CD14-positive monocyte (primary cell): ENCODE measurements at places on chromosomes 5 and 9. TPM values are rescaled to one million over a fixed set of nuclear protein-coding genes. Genes with fewer than 3 reads are reported as not detected.
A peak's percentile ranks its signal among the peaks of the same experiment; 100 is the strongest.

DNA sequence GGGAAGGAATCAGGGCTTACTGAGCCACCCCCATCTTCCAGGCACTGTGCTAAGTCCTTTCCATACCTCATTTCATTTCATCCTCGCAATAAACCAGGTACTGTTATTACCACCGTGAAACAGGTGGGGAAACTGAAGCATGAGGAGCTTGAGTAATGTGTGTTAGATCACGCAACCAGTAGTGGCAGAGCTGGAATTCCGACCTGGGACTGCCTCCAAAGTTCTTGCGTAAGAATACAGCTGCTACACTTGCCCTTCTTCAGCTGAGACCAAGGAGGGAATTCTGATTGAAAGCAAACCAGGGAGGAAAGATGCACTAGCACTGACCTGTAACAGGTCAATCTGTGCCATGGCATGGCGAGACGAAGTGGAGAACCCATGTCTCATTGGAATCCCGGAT is 113.4 kb upstream of the MSX2 start:
- no peak for DNase-seq

GRCh38 chr5:97142521-97143254 is at the start of gene LIX1:
LIX1 (minus strand) TSS chr5:97142611; CDS start chr5:97142576, 35 bp downstream.
- DNase-seq, result peak; percentile 44

GRCh38 chr5:1525624-1526189 is 1.9 kb upstream of the LPCAT1 start:
- DNase-seq, result no peak

- DNase-seq, result no peak
Measured at GRCh38 chr5:55429613-55430253, 105.0 kb downstream of the PLPP1 start.

The CDH18 gene
- polyA plus RNA-seq, result not detected
